ENCODE measurements at places on chromosomes 12 and 14. TPM values are rescaled to one million over a fixed set of nuclear protein-coding genes. Genes with fewer than 3 reads are reported as not detected.

Gene SELPLG
- 2.9 TPM for total RNA-seq

Gene DAO
- not detected for total RNA-seq

Gene P2RX7
- 0.21 TPM for total RNA-seq

Gene MGP
- total RNA-seq = not detected

Gene PIANP
- total RNA-seq = not detected

Gene PDE3A
- 0.29 TPM for total RNA-seq

Gene NOXRED1
- total RNA-seq = not detected

Gene PAH
- not detected for total RNA-seq

Gene GPRC5D
- not detected for total RNA-seq

Gene SMIM41
- total RNA-seq = not detected

Gene KRT71
- not detected for total RNA-seq

Gene MIP
- 0.24 TPM for total RNA-seq
